ENCODE measurements at places on chromosomes 3 and 15.
A peak's percentile ranks its signal among the peaks of the same experiment; 100 is the strongest.

GRCh38 chr3:174397848-174398247 lies 461.3 kb upstream of the NAALADL2 start:
- no peak for DNase-seq

GRCh38 chr3:114556657-114557213 lies 262.9 kb downstream of the TIGIT start:
- DNase-seq: no peak

- DNase-seq: no peak
These were observed 183.6 kb downstream of the NSMCE3 start for GRCh38 chr15:29086001-29086400.

DNA sequence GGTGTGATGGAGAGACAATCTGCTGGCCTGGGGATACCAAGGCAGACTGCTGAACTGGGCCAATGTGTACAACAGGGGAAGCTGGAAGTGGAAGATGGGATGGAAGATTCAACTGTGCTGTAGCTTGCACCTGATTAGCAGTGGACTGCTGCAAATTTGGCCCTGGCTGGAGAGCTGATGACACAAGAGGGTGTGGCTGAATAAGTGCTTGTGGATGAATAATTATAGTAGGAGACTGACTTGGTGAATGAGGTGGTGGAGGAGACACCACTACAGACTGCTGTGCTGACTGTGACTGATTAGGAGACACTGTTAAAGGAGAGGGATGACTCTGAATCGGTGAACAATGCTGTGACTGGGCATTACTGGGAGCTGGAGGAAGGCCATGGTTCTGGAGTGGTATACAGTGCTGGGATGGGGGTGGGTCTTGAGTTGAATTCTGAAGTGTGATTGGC lies 52.5 kb downstream of the PHC3 start:
- DNase-seq: no peak

- no peak for DNase-seq
These were observed 1.0 kb upstream of the UBL7 start for GRCh38 chr15:74461847-74462511.

DNA sequence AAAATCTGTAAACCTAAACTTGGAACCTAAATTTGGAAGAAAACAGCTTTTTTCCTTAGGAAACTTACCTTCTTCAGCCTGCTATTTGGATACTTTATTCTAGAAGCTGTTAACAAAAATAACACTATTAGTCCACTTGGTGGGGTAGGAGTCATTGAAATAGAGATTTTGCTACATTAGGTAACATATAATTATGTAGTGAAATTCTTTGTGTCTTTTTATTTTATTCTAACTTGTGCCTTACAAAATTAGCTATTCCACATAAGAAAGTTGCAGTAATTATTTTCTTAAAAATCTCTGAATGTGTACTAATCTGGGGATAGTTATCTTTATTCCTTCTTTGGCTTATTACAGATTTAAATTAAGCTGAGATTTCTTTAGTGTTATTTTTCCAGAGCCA lies 360.4 kb upstream of the ROBO2 start:
- no peak for DNase-seq

DNA sequence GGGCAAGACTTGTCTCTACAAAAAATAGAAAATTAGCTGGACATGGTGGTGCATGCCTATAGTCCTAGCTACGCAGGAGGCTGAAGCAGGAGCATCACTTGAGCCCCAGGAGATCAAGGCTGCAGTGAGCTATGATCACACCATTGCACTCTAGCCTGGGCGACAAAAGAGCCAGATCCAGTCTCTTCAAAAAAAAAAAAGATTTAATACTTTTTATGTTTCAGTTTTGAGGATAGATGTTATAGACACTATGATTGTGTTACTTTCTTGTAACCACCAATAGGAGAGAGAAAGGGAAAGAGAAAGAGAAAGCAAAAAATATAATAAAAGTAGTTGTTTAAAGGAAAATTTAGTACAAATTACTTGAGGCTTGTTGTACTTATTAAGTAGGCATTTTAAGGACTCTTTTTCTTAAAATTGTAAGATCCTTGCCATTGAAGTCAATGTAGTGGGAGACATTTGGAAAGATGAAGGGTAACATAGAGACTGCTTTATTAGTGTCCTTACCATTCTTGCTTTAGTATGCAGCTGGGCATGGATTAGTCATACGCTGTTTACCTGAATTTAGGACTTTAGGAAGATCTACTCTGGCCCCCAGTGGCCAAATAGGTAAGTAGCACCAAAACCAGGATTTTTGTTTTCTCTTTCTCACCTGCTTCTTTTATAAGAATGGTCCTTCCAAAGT lies 35.1 kb upstream of the ZDHHC23 start:
- DNase-seq: no peak

- no peak for DNase-seq
These were observed 366.0 kb downstream of the PTPRG start for GRCh38 chr3:61927332-61927731.

GRCh38 chr3:10280571-10280970 lies 12.2 kb downstream of the GHRL start:
- no peak for DNase-seq

DNA sequence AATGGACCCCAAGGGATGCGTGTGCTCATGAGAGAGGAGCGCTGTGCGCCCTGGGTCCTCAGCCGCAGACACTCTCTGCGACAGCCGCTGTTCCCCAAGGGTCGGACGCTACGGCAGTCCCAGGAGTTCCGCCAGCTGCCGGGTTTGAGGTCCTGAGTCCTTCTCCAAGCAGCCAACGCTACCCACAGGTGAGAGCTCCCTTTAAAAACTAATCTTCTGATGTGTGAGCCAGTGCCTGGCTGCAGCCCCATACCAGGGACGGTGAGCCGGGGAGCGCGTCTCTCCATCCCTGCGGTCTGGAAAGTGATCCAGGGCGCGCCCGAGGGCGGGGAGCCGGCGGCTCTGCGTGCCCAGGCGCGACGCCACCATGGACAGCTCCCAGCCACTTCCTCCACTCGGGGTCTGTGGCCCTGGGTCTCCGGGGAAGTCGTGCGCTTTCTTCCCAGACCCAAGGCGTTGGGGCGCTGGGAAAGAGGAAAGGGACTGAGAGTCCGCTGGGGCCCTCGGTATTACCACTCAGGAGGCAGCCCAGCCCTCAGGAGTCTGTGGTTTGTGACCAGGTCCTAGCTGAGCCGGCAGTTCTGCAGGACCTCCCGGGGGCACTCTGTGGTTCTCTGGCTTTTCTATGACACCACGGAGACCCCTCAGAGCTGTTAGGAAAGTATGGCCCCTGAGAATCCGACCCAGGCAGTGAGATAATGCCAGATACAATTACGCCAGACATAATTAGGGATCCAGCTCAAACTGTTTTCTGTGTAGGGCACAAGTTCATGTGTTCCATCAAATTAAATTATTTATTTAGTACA lies 1.4 kb downstream of the CEMIP start:
- DNase-seq: no peak

DNA sequence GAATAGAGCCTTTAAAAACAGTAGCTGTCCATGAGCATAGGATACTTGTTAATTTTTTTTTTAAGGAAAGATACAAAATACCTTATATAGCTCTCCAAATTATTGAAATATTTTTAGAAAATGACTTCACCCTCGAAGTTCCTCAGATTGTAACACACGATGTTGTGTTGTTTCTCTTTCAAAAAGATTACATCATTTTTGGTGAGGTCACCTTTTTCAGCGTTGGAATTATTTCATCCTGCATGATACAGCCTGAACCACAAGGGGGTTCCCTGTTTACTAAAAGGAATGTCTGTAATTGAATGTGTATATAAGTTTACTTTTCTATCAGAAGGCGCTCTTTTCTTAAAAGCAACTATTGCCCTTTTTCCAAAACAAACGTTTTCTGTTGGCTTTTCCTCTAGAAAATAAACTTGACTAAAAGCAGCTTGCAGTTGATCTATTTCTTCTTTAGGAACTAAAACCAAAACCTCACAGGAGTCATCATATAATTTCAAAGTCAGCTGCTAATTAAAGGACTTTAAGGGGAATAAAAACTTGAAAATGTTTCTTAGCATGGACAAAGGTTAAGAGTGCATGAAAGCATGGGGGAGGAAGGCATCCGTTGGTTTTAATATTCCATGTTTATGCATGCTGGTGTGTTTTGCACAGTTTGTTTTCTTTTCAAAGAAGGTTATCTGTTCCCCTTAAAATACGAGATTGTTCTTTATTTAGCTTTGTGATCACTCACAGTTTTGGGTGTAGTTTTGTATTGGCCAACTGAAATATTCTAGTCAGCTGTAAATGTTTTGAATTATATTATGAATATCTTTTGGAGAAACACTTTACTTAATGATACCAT lies 29.4 kb downstream of the LYSMD4 start:
- no peak for DNase-seq

GRCh38 chr3:112672716-112673541 lies 32.0 kb upstream of the CCDC80 start:
- DNase-seq: no peak

GRCh38 chr15:91752081-91752785 lies 101.3 kb upstream of the SLCO3A1 start:
- DNase-seq: no peak

DNA sequence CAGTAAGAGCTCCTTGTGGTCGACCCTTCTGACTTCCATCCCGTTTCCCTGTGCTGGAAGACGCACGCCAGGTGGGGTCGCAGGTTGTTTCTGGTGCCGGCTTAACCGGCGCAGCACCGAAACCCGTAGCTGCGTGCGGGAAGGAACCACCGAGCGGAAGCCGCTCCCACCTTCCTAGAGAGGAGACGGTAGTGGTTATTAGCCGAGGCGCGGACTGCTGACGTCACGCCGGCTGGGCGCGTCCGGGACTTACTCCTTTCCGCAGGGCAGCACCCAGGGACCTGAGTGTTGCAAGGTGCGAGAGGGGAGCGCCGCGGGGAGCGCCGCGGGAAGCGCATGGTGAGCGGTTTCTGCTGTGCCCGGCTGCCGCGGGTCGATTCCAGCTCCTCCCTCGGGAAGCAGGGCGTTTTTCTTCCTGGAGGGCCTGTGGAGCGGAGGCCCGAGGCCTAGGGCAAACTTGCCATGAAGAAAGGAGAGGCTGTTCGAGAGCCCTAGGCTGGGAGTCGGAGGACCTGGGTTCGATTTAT lies at the start of gene ZNF501:
Gene ZNF501, plus strand, starts transcription at position 252 of the 527 bp plus-strand sequence. CDS start 4,787 bp downstream, outside the sequence.
- peak; percentile 70 for DNase-seq

- DNase-seq: no peak
These were observed 101.6 kb downstream of the CGNL1 start for GRCh38 chr15:57477736-57478522.

DNA sequence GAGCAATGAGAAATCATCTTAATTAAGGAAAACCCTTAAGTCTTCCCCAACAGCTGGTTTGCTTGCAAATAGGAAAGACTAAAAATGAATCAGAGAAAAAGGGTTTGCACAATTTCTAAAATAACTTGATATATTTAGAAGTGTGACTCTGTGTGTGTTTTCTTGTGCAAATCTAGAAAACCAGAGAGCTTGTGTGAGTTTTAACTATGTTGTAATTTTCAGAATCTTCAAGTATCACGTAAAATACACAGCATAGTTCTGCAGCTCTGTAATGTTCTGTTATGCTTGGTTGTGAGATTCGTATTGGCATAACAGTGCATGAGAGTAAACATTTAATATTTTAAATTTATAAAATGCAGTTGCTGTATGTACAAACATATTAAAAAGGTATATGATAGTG lies 74.7 kb upstream of the GAP43 start:
- DNase-seq: no peak

DNA sequence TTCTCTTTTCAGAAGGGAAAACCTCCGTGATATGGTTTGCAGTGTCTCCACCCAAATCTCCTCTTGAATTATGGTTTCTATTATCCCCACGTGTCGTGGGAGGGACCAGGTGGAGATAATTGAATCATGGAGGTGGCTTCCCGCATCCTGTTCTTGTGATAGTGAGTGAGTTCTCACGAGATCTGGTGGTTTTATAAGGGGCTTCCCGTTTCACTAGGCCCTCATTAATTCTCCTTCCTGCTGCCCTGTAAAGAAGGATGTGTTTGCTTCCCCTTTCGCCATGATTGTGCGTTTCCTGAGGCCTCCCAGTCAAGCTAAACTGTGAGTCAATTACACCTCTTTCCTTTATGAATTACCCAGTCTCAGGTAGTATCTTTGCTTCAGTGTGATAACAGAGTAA lies 692.7 kb upstream of the GRM7 start:
- DNase-seq: no peak

GRCh38 chr15:92925454-92925853 lies 25.3 kb downstream of the CHD2 start:
- DNase-seq: no peak

DNA sequence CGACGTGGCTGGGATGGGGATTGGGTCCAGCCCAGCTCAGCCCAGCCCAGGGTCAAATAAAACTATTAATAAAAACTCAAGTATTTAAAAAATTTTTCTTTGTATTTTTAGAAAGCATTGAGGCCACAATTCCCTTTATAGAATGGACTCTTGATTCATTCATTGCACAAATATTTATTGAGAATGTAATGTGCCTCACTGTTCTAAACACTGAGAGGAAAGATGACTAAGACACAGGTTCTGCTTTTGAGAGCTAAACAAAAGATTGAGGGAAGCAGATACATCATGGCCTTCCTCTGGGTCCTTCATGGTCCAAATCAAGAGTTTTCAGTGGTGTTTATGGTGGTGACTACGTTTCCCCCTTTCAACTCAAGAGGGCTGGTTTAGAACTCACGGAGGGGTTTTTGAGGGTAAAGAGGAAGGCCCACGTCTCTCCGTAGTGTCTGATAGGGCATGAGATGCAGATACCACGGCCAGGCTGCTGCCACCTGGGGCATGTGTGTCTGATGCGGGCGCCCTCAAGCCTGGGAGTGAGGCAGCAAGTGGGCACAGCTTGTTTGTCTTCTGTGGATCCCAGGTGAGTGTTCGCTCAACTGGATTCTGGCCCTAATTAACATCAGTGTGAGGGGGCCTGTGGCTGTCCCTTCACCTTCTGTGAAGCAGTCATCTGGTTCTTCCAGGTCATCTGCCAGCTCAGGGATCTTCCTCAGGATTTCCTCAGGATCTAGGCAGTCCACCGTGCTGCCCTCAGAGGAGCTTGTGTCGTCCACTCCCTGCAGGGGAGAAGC lies 73.5 kb upstream of the SCN5A start:
- no peak for DNase-seq

- no peak for DNase-seq
These were observed 1.3 kb downstream of the GOLGA8A start for GRCh38 chr15:34436126-34436955.

GRCh38 chr3:148615382-148615781 lies 82.3 kb upstream of the AGTR1 start:
- no peak for DNase-seq

DNA sequence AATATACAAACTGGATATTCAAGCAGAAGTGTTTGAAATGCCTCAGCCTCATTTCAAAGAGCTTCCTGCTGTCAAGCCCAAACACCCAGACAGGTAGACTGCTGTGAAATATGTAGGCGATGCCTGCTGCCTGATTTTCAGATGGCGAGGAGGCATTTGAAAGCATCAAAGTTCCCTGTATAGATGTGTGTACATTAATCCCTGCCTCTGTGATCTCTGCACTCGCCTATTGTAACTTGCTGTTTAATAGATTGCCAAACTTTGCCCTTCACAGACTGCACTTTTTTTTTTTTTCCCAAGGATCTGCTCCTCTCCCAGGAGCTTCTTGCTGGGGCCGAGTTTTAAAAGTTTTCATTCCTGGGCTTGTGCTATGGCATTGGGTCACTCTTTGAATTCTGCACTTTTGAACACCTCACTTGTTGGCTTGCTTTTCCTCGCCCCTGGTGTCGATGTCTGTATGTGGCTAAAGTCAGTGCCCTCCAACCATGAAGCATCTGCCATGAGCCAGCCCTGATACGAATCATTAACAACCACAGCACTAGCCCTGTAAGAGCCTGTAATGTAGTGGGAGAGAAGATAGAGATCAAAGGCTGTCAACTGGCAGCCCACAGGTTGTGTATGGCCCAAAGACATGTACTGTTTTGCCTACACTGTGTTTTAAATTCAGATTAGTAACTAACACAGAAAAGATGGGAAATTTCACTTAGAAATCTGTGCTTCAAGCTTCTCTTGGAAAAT lies 287.6 kb upstream of the ICE2 start:
- DNase-seq: no peak
